ENCODE measurements at places on chromosomes 5 and 9.

- DNase-seq, result peak; percentile 61
These were observed 11.1 kb downstream of the EXD3 start for GRCh38 chr9:137411645-137412380.

DNA sequence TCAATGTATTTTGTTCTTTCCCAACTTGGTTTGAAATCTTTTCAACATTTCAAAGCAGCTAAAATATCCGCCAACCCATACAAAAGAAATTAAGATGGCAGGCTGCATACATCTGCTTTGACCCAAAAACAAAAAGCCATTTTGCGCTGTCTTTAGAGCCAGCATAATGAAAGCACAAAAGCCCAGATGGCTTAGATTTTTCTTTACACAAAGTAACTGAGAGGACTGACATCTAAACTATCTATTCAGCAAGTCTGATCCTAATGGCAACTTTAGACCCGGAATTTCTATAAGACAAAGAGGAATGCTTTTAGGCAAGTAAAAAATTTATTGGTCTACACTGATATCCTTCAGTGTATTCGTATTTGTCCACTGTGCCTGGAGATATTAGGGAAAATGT, 86.3 kb downstream of the MYO10 start:
- no peak for DNase-seq

GRCh38 chr9:35814106-35814840, 569 bp downstream of the HINT2 start:
- no peak for DNase-seq

- DNase-seq, result no peak
These were observed 38.3 kb downstream of the RECK start for GRCh38 chr9:36074870-36075532.

DNA sequence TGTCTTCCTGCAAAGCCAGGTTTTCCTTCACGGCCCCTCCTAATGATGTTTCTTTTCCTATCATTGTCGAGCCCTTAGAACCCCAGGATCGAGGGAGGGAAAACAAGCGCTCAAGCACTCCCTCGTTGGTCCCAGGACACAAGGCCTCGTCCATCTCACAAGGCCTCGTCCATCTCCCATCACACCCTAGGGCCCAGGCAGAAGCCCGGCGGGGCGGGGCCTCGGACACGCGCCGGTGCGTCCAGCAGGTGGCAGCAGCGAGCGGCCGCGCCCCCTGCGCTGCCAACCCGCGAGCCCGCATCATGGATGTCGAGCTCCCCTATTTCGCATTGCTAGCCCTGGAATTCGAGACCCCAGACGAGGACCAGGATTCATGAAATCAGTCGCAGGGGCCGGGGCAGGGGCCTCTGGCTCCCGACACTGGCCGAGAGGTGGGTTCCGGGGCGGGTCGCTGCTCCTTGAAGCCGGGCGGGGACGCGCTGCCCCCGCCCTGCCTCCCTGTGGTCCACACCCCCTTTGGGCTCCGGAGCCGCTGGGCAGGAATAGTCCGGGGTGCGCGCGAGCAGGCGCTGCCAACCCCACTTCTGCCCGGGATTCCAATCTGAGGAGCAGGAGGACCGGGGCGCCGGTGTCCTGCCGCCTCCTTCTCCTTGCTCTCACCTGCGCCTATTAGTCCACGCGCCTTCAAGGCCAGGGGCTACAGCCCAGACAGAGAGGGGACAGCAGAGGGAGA, at the start of gene ABLIM3:
TSS of gene ABLIM3 (plus strand) at position 270 of the 733 bp plus-strand sequence. CDS start 603 bp downstream, outside the sequence.
- DNase-seq, result peak; percentile 78

- peak; percentile 62 for DNase-seq
These were observed 316.6 kb downstream of the AGTPBP1 start for GRCh38 chr9:85425153-85425611.

- DNase-seq, result no peak
These were observed 164.4 kb downstream of the SEMA5A start for GRCh38 chr5:9381464-9381863.

- DNase-seq, result no peak
These were observed 54.3 kb downstream of the ADGRV1 start for GRCh38 chr5:90612919-90613318.

DNA sequence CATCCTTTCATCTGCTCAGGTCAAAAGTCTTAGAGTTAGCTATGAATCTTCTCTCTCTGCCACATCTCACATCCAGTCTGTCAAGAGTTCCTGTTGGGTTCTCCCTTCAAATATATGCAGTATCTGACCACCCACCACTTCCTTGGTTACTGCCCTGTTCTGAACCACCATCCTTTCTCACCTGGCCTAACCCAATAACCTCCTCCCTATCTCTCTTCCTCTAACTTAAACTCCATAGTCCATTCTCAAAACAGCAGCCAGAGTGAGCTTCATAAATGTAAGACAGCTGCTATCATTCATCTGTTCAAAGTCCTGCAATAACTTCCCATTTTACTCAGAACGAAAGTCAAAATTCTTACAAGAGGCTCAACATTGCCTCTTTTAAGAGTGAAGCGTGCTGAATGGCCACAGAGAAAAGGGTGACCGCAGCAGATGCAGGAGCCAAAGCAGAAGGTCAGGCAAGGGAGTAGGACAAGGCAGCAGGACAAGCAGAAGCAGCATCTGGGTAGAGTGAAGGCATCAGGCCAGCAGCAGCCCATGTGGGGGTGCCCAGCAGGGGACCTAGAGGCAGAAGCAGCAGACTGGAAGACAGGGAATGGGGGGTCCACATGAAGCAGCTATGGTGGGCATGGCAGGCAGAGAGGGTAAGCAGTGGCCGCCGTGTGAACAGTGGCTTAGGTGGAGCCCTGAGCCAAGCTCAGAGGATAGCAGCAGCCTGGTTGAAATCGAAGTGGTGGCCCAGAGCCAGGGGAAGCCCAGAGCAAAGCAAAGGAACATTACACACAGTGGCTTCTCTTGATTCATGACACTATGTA, 39.3 kb upstream of the CDC42SE2 start:
- DNase-seq, result no peak

GRCh38 chr9:90459321-90459720, 183.3 kb downstream of the DIRAS2 start:
- no peak for DNase-seq

GRCh38 chr5:151773951-151774350, 2.2 kb downstream of the G3BP1 start:
- DNase-seq, result no peak

DNA sequence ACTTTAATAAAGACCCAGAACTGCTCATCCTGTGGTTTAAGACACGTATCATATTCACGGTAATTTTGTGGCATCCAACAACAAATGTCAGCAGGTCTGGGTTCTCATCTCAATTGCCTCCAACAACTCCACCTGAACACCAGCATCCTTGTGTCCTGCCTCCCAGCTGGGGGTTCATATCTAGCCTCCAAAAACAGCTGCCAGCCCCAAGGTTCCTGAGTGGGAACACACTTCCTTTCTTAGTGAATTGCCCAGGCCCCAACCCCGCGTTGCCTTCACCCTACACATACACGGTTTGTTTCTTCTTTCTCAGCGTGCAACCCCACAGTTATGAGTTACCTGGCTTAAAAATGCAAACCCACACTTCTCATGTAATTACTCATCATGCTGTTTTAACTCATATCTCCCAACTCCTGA, 77.9 kb downstream of the SEMA4D start:
- DNase-seq, result no peak

DNA sequence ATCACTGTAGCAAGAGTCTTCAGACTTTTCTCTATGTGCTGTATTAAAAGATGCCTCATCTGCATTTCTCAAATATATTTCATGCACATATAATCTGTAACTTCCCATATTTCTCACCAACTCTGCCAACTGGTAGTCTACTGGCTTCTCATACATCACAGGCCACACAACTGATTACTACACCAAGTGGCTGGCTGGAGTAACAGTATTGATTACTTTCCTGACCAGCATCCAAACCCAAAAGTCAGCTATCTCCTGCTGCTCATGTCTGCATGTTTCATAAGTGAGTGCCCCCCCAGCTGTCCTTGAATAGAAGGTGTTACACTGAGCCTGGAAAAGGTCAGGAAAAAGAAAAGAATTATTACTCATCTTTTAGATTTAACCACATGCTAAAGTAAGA, 17.4 kb downstream of the ERCC8 start:
- DNase-seq, result no peak

GRCh38 chr9:129068990-129069861, 11.7 kb upstream of the DOLPP1 start:
- DNase-seq, result no peak

GRCh38 chr5:149680810-149681221, 49.3 kb upstream of the PPARGC1B start:
- no peak for DNase-seq

- DNase-seq, result no peak
These were observed 155.3 kb downstream of the ISOC1 start for GRCh38 chr5:129249886-129250285.

GRCh38 chr9:99226054-99226453, 4.0 kb downstream of the SEC61B start:
- DNase-seq, result no peak

- DNase-seq, result no peak
These were observed 52.6 kb downstream of the FREM1 start for GRCh38 chr9:14857449-14858305.

GRCh38 chr5:157309796-157310195, 43.9 kb downstream of the CYFIP2 start:
- DNase-seq, result no peak

DNA sequence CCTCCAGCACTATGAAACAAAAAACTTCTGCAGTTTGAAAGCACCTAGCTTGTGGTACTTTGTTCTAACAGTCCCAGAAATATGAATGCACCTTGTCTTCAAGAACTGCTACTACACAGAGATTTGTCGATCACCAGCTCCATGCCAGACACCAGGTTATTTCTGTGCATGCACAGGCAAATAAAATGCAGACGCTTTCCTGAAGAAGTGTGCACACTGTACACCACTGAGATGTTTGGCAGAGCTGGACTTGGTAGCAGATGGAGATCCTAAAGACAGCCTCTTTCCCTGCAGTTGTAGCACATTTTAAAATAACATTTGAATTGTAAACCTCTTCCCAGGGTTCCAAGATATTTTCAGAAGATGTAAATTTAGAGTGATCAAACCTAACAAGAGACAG, 730.0 kb downstream of the MTRR start:
- DNase-seq, result no peak

GRCh38 chr5:38284384-38284783, 26.0 kb downstream of the EGFLAM start:
- no peak for DNase-seq

DNA sequence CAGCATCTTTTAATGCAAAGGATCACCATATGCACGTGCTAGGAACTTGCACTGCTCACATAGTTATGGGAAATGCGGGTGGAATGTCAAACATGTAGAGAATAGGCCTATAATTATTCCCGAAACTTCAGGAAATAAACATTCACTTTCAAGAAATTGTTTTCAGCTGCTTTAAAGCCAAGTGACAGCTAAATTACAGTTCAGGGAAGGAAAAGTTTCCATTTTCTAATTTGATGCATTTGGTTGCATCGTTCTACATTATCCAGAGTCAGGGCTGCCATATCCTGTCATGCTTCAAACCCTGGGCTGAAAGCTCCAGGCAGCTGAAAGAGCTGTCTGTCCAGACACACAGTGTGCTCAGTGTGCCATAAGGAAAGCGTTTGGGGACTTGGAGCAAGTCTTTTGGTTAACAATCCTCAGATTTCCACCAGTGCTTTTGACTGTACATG, 518.1 kb downstream of the CSNK1G3 start:
- no peak for DNase-seq

- no peak for DNase-seq
These were observed 267.2 kb downstream of the MAN2A1 start for GRCh38 chr5:109956884-109957283.

DNA sequence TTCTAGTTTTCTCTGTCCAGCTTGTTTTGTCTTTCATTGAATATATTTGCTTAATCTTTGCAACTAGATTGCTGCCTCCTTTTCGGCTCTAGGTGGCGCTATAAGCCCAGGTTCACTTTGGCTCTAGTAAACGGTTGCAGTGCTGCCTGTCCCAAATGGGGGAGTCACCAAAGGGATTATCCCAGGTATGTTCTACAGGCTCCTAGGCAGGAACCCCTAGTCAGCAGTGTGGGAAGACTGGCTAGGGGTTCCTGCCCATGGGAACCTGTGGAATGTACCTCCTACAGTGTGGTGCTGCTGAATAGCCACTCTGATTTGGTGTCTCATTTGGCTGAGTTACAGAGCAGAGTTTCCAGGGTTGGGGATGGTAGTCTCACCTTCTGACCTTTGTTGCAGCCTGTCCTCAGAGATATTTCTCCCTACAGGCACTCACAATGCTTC, 85.2 kb downstream of the ARSB start:
- no peak for DNase-seq

- DNase-seq, result no peak
These were observed 110.5 kb downstream of the GAS1 start for GRCh38 chr9:86836797-86837196.

GRCh38 chr9:110257097-110257841, 962 bp upstream of the TXN start:
- no peak for DNase-seq

- DNase-seq, result no peak
These were observed 95.9 kb upstream of the SPRY4 start for GRCh38 chr5:142420561-142421227.

DNA sequence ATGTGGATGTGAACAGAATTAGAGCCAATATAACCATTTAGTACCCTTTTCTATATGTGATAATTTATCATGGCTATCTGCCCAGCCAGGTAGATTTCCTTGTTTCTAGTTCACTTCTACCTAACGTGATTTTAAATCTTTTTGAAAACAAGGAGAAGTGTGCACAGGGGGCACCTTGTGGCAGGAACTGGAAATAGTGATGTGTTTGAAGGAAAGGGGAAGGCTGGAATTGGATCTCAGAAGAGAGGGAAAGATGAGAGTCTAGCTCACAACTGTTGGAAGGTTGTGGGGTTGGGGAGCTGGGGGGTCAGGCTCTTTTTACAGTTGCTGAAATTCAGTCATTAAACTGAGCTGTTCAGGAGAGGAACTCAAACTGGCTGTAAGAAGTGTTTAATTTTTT, 219.5 kb downstream of the KCTD16 start:
- DNase-seq, result no peak

DNA sequence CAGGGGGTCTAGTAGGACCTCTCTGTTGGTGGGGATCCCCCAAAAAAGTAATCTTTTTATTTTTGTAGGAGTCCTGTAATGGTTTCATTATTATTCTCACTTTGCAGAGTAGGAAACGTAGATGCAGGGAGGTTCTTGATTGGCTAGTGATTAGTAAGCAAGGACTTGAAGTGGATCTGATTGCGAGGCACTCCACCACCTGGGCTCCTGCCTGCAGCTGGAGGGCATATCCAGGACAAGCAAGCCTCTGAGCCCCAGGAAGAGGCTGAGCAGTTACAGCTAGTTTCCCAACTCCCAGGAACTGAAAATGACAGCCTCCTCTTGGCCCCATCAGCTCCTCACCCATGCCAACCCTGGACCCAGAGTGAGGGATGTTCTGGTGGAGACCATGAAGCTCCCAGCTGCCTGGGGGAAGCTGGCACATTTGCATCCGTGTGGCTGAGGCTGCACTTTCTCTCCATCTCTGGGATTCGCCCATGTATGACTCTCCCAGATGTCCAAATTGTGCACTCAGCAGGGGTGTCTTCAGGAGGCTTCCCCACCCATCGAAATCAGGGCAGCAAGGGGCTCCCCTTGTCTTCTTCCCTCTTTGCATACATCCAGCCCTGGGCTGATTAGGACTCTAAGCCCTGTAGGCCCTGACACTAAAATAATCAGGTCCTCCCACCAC, 10.2 kb downstream of the KCNIP1 start:
- DNase-seq, result no peak
